ENCODE measurements at places on chromosomes 7 and 10.

GRCh38 chr10:75774783-75775490, 343.5 kb downstream of the LRMDA start:
- DNase-seq: no peak

DNA sequence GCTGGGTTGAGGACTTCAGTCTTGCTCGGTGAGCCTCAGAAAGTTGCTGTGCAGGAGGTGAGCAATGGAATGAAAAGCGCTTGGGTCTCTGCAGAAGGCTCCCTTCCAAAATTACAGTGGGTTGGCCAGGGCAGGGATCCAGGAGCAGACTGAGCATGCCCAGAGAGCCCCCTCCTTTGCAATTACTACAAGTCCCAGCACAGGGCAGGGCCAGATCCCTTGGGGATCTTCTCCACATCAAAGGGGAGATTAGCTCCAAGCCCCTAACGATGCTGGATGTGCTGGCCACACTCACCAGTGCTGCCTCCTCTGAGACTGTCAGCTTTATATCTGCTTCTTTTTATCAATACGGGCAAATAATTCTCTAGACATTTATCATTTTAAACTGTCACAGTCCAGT, 337.5 kb downstream of the RPS24 start:
- no peak for DNase-seq

DNA sequence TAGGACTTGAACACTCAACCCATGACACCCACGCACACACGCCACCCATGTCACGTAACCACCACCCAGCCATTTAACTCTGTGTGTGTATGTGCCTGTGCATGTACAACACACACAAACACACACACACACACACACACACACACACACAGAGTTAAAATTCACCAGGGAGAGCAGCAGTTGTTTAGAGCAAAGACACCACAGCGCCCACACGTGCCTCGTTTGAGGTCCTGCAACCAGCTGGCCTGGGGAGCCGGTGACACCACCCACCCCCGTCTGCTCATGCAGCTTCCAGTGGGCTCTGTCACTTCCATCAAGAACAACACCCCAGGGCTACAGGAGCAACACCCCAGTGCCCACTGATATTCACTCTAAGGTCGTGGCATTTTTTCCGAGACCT, 97.4 kb downstream of the ELFN1 start:
- no peak for DNase-seq

GRCh38 chr10:100114976-100115770, 33.5 kb upstream of the CPN1 start:
- DNase-seq: no peak

DNA sequence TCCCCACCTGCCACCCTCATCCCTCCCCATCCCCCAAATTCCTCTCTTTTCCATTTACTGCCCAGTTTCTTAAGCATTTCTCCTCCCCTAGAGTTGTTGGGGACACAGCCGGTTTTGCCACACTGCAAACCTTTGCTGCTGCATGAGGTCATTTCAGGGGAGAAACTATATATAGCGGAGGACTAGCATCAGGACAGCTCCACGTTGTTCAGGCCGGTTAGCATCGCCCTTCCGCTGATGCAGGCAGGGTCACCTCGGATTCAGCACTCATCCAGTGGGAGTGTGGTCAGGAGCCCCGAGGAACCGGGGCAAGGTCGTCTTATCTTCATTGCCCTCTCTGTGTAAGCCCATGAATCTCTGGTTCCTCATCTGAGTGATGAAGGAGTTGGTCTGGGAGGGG, 15.6 kb downstream of the UBTD1 start:
- DNase-seq: no peak

DNA sequence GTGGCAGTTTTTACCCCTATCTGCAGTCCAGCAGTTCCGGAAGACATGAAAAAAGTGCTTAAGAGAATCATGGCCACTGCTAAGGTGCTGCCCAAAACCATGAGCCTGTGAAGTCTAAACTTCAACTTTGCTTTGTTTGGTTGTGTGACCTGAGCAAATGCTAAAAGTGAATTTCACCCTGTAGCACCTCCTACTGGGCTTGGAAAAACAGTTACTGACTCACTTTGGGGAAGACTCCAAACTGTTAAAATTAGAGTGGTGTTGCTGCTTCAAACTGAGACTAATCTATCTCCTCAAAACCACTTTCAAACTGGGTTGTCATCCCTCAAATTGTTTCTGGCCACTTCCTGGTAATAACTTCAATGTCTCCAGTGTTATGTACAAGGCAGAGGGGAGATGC, 21.3 kb downstream of the MKX start:
- DNase-seq: no peak

GRCh38 chr10:127534496-127534895, 14.6 kb upstream of the NPS start:
- DNase-seq: no peak

DNA sequence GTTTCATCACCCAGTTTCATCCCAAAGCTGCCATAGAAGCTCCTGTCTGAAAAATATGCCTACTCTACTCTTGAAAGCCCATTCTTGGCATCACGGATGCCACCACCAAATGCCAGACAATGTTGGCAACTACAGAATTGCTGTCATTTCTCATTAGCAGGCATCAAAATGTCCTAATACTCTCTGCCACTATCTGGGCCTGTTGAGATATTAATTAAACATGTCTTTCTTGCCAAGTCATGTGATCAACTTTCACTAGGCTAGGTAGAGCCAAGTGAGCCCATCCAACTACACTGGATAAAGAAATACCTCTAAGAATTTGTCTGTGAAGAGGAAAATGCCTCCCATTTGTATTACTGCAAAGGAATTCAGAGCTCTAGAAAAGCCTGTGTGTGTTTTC, 1093.3 kb upstream of the C7orf33 start:
- no peak for DNase-seq

All from NT2/D1 (cell line).